Cortex of kidney (tissue), 1 donor: ENCODE measurements at places on chromosomes 16 and 17.

- no peak for DNase-seq
Observed at GRCh38 chr17:28871056-28871579, 16.3 kb downstream of the ERAL1 start.

- no peak for DNase-seq
Observed at GRCh38 chr17:80145076-80146075, 1.6 kb downstream of the EIF4A3 start.

DNA sequence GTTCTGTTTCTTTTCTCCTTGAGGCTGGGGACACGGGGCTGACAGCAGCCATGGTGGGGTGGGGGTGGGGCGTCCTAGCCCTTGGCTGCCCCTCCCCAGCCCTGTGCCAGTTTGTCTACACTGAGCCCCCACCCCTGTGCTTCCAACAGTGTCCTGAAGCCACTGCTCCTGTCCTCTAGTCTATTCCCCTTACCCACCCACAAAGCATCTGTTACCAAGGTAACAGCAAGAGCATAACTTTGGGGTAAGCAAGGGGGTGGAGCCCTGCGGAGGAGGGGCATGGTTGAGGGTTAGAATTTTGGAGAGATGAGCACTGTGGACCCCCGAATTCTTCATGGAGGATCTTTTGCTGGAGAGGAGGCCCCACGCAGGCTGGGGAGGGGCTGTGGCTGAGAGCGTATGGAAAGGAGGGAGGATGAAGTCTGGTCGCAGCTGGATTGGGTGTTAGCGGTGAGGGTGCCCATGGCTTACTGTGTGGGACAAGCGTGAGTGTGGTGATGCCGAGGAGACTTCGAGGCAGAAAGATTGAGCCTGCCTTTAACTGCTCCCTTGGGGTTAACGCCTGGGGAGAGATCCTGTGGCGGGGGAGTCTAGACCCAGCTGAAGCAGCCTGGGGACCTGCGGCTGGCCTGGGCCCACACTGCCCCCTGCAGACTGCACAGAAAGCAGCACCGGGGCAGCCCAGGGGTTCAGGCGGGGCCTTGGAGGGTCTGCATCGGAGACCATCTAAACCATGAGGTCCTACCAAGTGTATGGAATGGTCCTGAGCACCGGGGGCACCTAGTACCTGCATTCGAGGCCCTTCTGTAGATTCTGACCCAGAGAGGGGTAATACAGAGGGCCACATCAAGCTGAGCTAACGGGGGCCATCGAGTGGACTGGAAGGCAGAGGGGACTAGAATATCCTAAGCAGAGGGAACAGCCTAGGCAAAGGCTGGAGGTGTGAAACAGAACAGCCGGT is 6.1 kb upstream of the STAC2 start:
- no peak for DNase-seq

DNA sequence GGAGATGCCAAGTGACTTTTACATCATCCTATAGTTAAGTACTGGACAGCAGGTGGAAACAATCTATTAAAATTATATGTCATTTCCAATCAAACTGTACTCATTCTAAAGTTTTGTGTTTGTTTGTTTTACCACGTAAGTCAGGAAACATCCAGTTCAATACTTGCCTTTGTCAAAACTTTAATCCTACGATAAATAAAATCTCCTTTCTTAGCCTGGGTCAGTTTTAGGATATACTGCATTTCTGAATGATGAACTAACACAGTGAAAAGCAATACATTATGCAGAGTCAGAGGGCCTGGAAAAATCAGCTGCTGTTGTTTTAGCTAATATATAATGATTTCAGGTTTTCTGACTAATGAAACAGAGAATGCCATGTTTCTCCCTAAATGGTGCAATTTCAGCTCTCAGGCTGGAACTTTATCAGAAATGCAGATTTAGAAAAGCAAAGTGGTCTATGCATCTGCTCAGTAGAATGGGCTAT is 756.4 kb downstream of the CDH11 start:
- DNase-seq, result no peak

GRCh38 chr17:2202996-2203575 is 100.5 kb downstream of the SMG6 start:
- DNase-seq, result no peak

- DNase-seq, result no peak
Observed at GRCh38 chr17:29956225-29956624, 14.8 kb downstream of the EFCAB5 start.

GRCh38 chr17:300881-301280 is 51.7 kb downstream of the RPH3AL start:
- no peak for DNase-seq

DNA sequence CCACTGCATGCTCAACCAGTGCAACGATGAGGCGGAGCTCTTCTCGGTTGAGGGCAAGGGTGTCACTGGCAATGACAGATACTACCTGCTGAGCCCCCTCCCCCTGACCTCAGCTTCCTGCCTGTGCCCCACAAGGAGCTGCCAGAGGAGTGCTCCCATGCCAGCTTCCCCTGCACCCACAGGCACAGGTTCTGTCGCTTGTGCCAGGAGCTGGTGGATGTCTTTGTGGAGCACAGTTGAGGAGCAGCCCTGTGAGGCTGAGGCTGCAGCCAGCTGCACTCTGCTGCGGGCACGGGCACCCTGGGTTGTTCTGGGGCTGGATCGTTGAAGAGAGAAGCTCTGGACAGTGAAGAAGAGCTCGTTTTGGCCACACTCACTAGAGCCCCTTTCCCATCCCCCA is 165.3 kb upstream of the ZNF267 start:
- no peak for DNase-seq

DNA sequence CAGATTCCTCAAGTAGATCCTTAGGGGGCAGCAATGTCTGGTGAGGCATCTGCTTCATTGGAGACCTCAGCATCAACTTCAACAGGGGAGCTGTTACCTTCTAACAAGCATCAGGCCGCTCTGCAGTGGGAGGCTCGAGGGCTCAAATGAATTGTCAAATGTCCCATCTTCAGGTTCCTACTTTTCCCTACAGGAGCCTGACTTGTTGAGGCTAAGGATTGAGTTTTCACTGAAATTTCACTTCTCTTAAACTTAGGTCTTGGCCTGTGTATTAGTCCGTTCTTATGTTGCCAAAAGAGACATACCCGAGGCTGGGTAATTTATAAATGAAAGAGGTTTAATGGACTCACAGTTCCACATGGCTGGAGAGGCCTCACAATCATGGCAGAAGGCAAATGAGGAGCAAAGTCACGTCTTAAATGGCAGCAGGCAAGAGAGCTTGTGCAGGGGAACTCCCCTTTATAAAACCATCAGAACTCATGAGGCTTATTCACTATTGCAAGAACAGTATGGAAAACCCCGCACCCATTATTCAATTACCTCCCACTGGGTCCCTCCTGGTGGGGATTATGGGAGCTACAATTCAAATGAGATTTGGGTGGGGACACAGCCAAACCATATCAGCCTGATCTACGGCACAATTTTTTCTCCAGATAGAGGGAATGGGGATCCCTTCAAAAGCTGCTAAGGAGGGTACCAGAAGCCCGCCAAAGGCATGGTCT is 5.1 kb upstream of the CD300LD start:
- no peak for DNase-seq

DNA sequence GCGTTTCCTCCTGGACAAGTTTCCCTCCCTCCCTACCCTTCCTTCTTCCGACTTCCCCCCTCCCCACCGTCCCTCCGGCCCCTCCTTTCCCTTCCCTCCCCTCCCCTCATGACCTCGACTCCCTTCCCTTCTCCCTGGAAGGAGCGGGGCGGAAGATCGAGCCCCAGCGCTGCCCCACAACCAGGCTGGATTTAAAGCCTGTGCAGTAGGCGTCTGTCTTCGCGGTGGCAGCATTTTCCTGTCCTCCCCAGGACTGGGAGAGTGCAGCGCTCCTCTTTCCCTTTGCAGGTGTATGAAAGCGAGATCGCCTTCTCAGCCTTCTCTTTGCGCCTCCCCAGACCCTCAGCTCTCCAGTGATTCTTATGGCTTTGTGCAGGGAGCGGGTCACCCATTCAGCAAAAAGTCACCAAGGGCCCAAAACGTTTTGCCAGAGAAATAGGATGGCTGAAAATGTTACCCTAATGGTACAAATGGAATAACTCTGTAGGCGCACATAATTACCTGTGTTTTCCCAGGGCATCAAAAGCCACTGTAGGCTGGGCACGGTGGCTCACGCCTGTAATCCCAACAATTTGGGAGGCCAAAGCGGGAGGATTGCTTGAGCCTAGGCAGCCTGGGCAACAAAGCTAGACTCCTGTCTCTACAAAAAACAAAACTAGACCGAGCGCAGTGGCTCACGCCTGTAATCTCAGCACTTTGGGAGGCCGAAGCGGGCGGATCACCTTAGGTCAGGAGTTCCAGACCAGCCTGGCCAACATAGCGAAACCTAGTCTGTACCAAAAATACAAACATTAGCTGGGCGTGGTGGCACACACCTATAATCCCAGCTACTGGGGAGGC is 40.8 kb downstream of the SLFN12L start:
- DNase-seq, result no peak

GRCh38 chr17:79792341-79792871 is 4.5 kb downstream of the CBX8 start:
- DNase-seq, result no peak

DNA sequence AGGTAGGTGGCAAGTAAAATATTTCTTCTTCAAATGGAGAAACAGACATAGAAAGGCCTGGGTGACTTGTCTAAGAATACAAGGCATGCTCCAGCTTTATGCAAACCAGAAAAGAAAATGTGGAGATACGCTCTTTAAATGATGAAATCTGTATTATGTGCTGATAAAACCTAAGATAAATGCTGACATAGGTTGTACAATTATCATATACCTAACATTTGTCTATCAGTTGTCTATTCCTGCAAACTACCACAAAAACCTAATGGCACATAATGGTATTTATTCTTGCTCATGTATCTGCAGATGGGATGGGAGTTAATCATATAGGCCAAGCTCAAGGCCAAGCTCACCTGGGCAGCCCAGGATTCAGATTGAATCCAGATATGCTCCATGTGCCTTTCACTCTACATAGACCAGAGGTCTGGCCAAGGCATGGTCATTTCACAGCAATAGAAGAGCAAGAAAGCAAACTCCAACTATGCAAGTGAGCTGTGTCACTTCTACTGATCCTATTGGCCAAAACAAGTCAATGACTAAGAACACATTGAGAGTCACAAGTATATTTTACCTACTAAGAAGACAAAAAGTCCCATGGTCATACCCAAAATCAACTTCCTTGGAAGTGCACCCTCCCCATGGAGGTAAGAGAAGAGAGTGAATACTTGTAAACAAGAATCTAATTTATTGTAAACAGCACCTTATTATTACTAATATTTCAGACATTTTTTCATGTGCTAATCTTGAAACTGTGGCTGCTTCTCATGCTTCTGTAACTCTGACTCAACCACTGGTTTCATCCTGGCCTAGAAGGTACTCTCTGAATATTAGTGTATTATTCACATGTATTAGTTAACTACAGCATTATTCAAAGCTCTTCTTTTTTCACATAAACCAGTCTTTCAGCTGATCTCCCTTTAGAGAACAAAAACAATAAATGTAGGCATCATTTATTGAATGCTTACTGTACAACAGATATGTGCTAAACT is 270.7 kb upstream of the SOX9 start:
- DNase-seq, result no peak

DNA sequence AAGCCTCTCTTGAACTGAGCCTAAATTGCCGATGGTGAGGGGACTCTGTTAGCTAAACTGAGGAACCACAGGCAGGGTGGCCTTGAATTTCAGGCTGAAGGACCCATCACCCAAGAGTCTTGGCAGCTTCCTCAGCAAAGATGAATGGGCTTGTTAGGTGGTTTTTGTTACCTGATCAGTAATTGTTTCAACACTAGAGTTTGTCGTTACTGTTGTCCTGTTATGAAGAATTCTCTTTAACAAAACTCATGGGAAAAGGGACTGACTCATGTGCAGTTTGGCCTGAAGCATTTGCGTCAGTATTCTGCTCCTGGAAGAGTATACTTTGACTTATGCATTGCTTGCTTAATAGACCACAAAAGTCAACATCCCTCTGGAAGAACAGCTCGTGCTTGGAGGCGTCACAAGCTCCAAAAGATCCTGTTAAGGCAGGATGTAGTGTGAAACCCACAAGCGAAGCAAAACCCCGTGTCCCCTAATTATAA is 206.0 kb downstream of the IRX3 start:
- DNase-seq, result no peak

DNA sequence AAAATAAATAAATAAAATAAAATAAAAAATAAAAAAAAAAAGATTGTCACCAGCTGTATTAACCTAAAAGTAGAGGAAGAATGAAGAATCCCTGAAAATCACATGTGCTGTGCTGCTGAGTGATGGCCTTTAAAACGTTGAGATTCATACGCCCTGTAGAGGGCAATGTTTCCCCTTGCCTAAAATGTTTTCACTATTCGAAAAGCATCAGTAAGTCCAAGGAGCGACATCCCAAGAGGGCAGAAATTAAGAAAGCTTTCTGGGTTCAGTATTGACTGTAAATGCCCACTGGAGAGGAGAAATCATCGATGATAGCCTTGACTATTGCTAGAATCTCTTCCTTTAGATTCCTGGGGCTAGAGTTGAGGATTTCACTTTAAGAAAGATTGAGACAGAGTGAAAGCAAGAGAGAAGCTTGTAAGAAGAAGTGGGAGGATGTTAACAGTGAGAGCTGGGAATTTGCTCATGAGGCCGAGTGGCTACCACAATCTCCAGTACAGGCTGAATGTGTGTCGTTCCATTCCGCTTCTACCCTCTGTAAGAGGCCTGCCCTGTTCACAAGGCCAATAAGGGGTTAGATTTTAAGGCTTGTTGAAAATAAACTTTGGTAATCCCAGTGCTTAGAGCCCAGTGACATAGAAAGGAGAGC is 170.8 kb upstream of the FAM20A start:
- DNase-seq, result no peak

DNA sequence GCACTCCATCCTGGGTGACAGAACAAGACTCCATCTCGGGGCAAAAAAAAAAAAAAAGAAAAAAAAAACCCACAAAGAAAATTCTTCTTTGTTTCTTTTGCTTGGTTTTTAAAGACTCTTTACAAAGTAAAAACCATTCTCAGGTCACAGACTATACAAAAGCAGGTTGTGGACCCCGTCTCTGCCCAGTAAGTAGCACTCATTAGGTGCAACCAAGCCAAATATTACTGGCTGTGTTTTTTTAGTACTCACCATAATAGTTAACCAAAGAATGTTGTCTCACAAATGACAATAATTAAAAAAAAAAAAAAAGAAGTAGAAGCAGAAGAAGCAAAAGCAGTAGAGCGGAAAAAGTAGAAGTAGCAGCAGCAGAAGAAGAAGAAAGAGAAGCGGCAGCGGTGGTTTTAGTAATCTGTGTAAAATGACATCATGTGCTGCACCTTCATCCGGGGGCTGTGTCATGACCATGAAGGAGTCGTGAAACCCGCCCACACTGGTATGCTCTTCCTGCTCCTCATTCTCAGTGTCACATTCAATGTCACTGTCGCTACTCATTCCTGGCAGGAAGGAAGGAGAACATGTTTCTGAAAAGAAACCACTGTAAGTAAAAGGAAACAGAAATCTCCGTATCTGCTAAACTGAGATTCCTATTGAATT is 105.4 kb downstream of the TRIM37 start:
- no peak for DNase-seq

- no peak for DNase-seq
Observed at GRCh38 chr16:83713597-83713996, 94.2 kb upstream of the HSBP1 start.

GRCh38 chr16:19757762-19758595 is 39.9 kb downstream of the IQCK start:
- no peak for DNase-seq
